ENCODE measurements at places on chromosomes 5 and 9.

DNA sequence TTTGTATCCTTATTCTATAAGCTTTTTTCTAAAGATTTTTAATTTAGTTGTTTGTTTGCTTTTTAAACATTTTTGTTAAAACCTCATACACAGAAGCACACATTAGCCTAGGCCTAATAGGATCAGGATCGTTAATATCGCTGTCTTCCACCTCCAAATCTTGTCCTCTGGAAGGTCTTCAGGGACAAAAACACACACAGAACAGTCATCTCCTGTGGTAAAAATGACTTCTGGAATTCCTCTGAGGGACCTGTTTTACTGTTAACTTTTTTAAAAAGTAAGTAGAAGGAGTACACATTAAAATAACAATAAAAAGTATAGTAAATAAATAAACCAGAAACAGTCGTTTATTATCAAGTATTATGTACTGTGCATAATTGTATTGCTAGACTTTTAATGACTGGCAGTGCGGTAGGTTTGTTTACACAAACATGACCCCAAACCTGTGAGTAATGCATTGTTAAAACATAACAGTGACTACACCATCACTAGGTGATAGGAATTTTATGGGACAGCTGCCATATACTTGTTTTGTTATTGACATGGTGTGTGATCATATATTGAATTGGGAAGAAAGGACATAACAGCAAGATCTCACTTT is 109.6 kb downstream of the ZCCHC7 start:
- DNase-seq: no peak

DNA sequence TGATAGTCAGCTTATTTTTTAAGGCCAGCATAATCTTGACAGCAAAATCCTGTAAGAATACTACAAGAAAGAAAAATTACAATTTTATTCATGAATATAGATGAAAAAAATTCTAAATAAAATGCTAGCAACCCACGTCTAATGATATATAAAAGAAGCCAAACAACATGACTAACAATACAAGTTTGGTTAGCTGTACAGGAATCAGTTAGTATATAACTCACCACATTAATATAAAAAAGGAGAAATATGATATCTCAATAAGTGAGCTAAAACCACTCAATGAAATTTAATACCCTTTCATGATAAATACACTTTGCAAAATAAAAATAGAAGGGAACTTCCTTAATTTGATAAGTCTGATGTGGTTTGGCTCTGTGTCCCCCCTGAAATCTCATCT is 139.7 kb upstream of the MAN2A1 start:
- no peak for DNase-seq

- no peak for DNase-seq
These were observed 171.4 kb upstream of the DAP start for GRCh38 chr5:10932426-10932825.

GRCh38 chr9:14136047-14136635 is 177.8 kb downstream of the NFIB start:
- DNase-seq: no peak

- no peak for DNase-seq
These were observed 18.4 kb downstream of the NKD2 start for GRCh38 chr5:1026700-1027621.

DNA sequence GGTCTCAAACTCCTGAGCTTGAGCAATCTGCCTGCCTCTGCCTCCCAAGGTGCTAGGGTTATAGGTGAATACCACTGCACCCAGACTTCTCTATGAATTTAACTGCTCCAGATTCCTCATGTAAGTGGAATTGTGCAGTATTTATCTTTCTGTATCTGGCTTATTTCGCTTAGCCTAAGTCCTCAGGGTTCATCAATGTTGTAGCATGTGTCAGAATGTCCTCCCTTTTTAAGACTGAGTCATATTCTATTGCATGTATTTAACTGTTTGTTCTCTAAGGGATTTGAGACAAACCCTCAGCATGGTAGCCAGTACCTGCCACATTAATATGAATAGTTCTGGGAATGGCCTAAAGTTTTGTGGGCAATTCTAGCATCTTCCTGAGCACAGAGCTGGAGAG is 53.9 kb upstream of the TUT7 start:
- no peak for DNase-seq

GRCh38 chr9:123597876-123598556 is 242.0 kb downstream of the CRB2 start:
- no peak for DNase-seq

GRCh38 chr9:83178717-83179116 is 115.8 kb upstream of the RASEF start:
- DNase-seq: no peak

GRCh38 chr5:115428676-115429075 is 115.9 kb downstream of the FEM1C start:
- DNase-seq: no peak

DNA sequence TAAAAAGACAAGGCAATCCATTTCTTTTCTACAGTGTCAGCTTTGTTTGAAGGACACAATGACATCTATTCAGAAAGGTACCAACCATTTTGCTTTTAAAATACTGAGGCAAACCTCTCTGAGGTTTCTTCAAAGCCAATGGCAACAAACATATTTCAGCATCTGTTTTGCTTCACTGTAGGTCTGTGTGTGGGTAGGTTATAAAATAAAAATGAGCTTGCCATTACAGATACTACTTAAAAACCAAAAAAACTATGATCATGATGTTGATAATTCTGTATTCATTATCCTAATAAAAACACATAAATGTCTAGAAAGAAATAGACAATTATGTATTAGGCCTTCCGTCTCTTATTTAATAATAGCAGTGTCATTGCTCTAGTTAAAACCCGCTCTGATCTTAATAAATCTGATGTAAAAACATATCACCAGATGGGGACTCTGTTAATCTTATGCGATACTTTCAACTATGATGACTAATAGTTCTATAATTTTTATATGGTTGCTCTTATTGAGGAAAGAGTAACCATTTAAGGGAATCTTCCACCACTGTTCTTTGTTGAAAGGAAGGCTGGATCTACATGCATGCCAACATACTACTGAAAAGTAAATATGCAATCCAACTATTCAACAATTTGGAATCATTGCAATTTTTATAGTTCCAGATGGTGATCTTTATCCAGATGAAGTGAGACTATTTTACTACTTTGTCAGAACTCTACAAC is 647.2 kb downstream of the PDE4D start:
- no peak for DNase-seq

GRCh38 chr5:179223528-179223927 is 121.7 kb downstream of the ADAMTS2 start:
- no peak for DNase-seq

- no peak for DNase-seq
These were observed 74.9 kb upstream of the SELENOP start for GRCh38 chr5:42886635-42887034.

DNA sequence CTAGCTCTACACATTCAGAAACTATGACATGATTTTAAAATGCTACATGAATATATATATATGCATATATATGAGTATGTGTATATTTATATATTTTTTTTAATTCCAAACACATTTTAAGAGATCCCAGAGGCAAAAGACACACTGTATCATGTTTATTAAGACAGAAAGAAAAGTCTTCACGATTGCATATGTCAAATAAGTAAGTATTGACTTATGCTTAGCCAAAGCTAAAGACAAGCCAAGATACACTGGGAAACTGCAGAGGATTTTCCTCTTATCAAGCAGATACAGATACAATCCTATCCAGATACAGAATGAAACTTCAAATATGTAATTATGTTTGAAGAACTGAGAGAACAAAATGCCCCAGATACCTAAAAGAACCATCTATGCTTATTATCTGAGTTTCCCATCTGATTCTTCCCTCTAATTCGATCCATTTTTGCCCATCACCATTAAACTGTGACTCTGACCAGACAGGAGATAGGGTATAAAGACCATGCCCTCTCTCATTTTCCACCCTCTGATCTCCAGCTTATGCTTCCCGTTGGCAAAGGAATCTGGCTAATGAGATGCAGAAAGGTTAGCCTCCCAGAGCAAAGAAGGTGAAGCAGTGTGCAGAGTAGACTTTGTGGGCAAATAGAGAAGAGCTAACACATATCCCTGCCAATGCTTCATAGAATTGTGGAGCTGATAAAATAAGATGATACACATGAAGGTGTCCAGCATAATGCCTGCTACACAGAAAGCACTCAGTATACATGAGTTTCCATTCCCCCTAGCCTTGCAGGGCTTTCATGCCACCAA is 131.0 kb upstream of the TARS1 start:
- no peak for DNase-seq

DNA sequence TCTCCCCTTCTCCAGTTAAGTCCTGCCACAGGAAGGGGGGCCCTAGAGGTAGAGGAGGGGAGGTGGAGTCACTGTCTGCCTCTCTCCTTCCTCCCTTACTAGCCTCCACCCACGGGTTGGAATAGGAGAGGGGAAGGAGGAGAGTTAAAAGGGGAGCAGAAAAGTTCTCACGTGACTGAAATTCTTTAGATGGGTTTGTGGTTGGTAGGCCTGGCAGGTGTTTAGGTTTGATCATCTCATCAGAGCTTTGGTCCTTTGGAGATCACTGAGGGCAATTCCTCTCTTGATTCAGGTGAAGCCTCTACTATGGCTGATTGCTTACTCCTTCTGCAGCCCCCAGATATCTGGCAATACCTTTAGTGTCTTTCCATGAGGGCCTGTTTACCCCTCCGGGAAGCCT is 24.9 kb upstream of the C5orf63 start:
- no peak for DNase-seq

- DNase-seq: no peak
These were observed 431 bp downstream of the RNF208 start for GRCh38 chr9:137221506-137222111.

- no peak for DNase-seq
These were observed 157.8 kb downstream of the NXNL2 start for GRCh38 chr9:88692827-88693226.

DNA sequence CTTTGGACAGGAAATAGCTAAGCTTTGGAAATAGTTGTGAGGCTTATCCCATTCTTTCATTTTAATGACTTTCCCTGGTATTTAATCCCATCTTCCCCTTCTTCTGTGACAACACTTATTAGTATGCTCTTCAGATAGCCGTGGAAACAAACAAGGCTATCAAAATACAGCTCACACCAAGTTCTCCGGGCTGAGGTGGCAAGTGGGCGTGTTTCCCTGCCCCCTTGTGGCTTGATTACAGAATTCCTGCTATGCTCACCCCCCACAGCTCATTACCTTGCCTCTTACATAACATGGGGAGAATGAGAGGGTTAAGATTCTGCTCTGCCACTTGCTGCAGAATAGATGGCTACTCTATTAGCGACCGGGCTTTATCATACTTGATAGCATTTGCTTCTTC is 437.1 kb upstream of the TLE4 start:
- no peak for DNase-seq

GRCh38 chr5:17224858-17225511 is 7.6 kb downstream of the BASP1 start:
- DNase-seq: no peak

- no peak for DNase-seq
These were observed 106.6 kb downstream of the SIL1 start for GRCh38 chr5:139091439-139092156.

DNA sequence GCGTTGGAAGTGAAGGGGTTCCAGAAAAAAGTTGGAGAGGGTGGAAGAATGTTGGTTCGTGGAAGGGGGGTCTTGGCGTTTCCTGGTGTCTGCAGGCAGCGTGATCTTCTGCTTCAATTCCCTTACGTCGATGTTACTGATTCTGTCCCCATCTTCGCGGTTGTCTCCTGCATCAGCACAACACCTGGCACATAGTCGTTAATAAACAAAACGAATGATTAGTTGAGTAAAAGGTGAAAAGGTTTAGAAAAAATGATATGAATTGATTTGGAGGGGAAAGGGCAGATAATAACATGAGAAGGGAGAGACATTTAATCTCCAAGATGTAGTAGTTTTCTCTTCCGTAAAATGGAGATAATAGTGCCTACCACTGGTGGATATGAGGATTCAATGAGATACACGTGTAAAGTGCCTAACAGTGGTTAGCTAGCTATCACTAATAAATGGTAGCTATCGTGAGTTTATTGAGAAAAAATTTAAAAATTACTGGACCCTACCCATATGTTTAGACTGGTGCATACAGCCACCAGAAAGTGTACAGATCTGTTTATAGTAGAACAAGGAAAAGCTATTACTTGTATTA is 556 bp downstream of the MTREX start:
- no peak for DNase-seq

GRCh38 chr9:114033397-114034103 is 44.5 kb downstream of the AMBP start:
- DNase-seq: no peak

All from nucleus accumbens (tissue), 56 donors.